ENCODE measurements at places on chromosomes 2 and 18.
A peak's percentile ranks its signal among the peaks of the same experiment; 100 is the strongest.

GRCh38 chr2:45269149-45269793 is 260.0 kb upstream of the SIX2 start:
- H3K27me3 ChIP-seq, result no peaks in the 10 kb centered on the region
- no peak overlapping the region for H3K27ac ChIP-seq
- no peak overlapping the region for H3K4me3 ChIP-seq
- DNase-seq, result no peak
- peaks cover 4% of the 10 kb centered on the region for H3K4me1 ChIP-seq

DNA sequence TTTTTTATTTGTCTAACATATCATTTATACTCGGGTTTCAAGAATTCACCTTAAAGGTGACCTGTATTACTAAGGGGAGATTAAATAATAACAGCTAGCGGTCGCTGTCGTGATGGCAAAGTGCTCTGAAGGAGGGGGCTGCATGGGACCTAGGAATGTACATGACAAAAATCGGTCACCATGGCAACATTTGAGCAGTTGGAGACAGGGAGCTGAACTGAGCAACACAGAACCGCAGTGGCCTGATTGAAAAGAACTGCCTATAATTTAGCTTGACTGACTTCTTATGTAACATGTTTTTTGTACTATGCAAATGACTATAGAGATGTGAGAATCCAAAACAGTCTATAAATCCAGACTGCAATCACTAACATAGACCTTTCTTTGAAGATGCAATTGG is 34.3 kb upstream of the EPHA4 start:
- H3K4me1 ChIP-seq, result no peaks in the 10 kb centered on the region
- no peak for DNase-seq
- H3K27me3 ChIP-seq, result no peaks in the 10 kb centered on the region
- no peaks in the 10 kb centered on the region for H3K36me3 ChIP-seq
- no peak overlapping the region for H3K27ac ChIP-seq

- H3K27ac ChIP-seq, result no peak overlapping the region
- peaks cover 29% of the 10 kb centered on the region for H3K36me3 ChIP-seq
- H3K4me1 ChIP-seq, result no peaks in the 10 kb centered on the region
- no peak overlapping the region for H3K4me3 ChIP-seq
Measured at GRCh38 chr2:169909376-169909775, 82.1 kb downstream of the UBR3 start.

- no peaks in the 10 kb centered on the region for H3K27me3 ChIP-seq
- no peaks in the 10 kb centered on the region for H3K36me3 ChIP-seq
- H3K4me3 ChIP-seq, result no peak overlapping the region
- peak overlapping the region; percentile 91 for H3K27ac ChIP-seq
Measured at GRCh38 chr2:34105006-34105767, 506.1 kb upstream of the FAM98A start.

- peaks cover 30% of the 10 kb centered on the region for H3K36me3 ChIP-seq
- H3K27ac ChIP-seq, result no peak within 1 kb of the TSS
- H3K4me1 ChIP-seq, result peaks cover 51% of the 10 kb centered on the region
- peak within 1 kb of the TSS; percentile 73 for H3K4me3 ChIP-seq
- no peaks in the 10 kb centered on the region for H3K27me3 ChIP-seq
Measured at GRCh38 chr2:240567872-240568677, at the start of gene RNPEPL1. TSS of gene RNPEPL1 (plus strand) at chr2:240568484. CDS start at chr2:240568587, 103 bp downstream.

GRCh38 chr2:15798701-15799431 is 141.5 kb upstream of the MYCN start:
- H3K27me3 ChIP-seq, result peaks cover 63% of the 10 kb centered on the region
- no peaks in the 10 kb centered on the region for H3K36me3 ChIP-seq
- H3K4me3 ChIP-seq, result no peak overlapping the region

- H3K36me3 ChIP-seq, result peaks cover 4% of the 10 kb centered on the region
- H3K27ac ChIP-seq, result no peak overlapping the region
- H3K27me3 ChIP-seq, result no peaks in the 10 kb centered on the region
- peaks cover 2% of the 10 kb centered on the region for H3K4me1 ChIP-seq
- H3K4me3 ChIP-seq, result no peak overlapping the region
Measured at GRCh38 chr18:62828852-62829251, 113.5 kb downstream of the PHLPP1 start.

DNA sequence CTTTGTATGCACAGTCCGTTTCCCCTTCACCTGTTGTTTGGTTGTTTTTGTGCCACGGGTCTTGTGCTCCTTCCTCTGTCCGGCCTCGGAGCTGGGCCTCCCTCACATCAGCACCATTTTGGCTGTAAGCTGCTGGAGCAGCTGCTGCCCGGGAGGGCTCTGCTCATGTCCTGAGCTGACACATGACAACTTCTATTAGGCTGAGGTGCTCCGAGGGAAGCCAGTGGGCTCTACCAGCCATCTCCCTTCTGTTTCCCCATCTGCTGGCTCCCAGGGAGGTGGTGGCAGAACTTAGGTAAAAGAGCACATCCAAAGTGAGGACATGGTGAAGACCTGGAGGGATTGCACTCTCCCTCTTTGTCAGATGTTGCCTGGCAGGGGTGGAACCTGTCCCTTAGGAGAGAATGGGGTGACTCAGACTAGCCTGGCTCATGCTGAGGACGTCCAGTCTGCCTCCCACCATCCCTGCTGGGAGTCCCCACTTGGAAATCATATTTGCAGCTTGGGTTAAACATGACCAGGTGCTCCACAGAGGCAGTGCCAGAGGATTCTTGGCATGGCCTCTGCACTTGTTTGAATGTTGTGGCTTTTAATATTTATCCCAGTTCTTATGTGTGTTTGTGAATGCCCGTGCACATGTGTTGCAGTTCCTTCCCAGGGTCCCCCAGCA is 49.8 kb upstream of the TNP1 start:
- H3K27me3 ChIP-seq, result no peaks in the 10 kb centered on the region
- H3K4me3 ChIP-seq, result no peak overlapping the region
- H3K27ac ChIP-seq, result no peak overlapping the region
- no peak for DNase-seq

DNA sequence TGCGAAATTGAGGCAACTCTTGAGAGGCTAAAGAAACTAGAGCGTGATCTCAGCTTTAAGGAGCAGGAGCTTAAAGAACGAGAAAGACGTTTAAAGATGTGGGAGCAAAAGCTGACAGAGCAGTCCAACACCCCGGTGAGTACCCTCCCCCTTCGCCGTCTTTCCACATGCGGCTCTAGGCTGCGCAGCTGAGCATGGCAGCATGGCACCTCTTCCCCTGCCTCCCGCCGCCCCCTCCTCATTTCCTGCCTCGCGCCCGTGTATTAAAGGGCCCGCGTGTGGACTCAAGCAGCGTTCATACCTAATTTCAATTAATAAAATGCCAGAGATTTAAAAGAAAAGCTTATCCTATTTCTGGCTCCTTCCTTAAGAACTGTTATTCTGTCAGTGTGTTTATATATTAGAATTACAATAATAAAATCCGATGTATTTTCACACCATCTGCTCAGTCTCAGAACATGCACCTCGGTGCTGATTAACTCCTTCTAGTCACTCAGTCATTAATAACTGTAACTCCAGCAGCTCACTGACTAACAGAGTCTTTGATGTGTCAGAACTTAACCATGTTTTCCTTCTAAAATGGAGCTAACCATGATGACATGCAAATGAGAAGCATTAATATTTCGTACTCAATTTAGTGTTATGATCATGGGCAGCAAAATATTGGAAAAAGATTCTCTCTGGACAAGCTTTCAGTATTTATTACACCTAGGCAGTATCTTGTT is 137.4 kb upstream of the CDCA7 start:
- DNase-seq, result no peak
- H3K27ac ChIP-seq, result no peak overlapping the region
- no peaks in the 10 kb centered on the region for H3K27me3 ChIP-seq
- no peak overlapping the region for H3K4me3 ChIP-seq

DNA sequence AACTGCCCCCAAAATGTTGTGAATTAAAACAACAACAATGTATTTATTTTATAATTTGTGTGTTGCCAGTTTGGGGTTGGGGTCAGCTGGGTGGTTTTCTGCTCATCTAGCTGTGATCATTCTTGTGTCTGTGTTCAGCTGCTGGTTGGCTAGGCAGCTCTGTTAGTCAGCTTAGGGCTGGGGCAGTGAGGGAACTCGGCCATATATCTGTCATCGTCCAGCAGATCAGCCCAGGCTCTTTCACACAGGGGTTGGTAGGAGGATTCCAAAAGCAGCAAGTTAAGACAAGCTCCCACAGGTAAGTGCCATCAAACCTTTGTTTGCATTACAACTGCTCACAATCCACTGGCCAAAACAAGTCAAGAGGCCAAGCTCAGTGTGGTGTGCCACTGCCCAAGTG is 121.5 kb downstream of the LPIN1 start:
- H3K4me3 ChIP-seq, result no peak overlapping the region
- peaks cover 5% of the 10 kb centered on the region for H3K27me3 ChIP-seq
- H3K36me3 ChIP-seq, result no peaks in the 10 kb centered on the region
- no peak overlapping the region for H3K27ac ChIP-seq
- DNase-seq, result no peak

DNA sequence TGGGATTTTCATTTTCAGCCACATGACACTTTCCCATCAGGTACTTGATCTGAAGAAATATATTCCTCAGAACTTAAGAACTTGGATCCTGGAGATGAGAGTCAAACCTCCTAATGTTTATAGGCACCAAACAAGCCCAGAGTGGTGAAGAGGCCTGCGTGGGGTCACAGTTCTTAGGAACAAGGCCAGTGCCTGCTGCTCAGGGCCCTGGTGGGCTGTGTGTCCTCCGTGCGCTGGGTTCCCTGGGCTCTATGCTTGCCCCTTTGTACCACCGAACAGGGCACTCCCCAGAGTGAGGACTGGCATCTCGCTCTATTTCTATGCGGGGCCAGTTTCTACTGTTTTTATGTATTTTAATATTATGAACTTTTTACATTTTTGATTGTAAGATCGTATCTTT is 76.0 kb upstream of the RBM44 start:
- DNase-seq, result no peak
- no peaks in the 10 kb centered on the region for H3K27me3 ChIP-seq
- peaks cover 28% of the 10 kb centered on the region for H3K4me1 ChIP-seq
- peaks cover 9% of the 10 kb centered on the region for H3K36me3 ChIP-seq

Measured in mesenchymal stem cell (in vitro differentiated cells and primary cell).